T-helper 2 cell treated with Interferon-gamma antibody and Interleukin-4, amounts not matched to agents 100 ng/mL and 5 ng/mL, for 36 hours (primary cell): ENCODE measurements at places on chromosomes 1 and 21. TPM values are rescaled to one million over a fixed set of nuclear protein-coding genes. Genes with fewer than 3 reads are reported as not detected.

CFAP107 gene
- not detected in 2 replicates for total RNA-seq

DYRK3 gene
- total RNA-seq, result 7.1 and 7.9 TPM in 2 replicates

CD5L gene
- total RNA-seq, result not detected in 2 replicates

TMIGD3 gene
- total RNA-seq, result not detected in 2 replicates

HPCAL4 gene
- 1.0 and 1.1 TPM in 2 replicates for total RNA-seq

SPATA1 gene
- total RNA-seq, result 1.0 and 1.8 TPM in 2 replicates

HTR6 gene
- total RNA-seq, result not detected in 2 replicates

LIPI gene
- total RNA-seq, result not detected in 2 replicates

GBP4 gene
- total RNA-seq, result 75.4 and 76.5 TPM in 2 replicates

SERINC2 gene
- 0.23 TPM in 1 of 2 replicates, not detected in the other for total RNA-seq

ADORA1 gene
- total RNA-seq, result not detected in 2 replicates

ATP1A4 gene
- not detected in 2 replicates for total RNA-seq

OR2W3 gene
- total RNA-seq, result 0.75 and 0.93 TPM in 2 replicates

SAMD13 gene
- 0.36 TPM in 1 of 2 replicates, not detected in the other for total RNA-seq

SPRR1A gene
- not detected in 2 replicates for total RNA-seq

CEP85 gene
- total RNA-seq, result 41.0 and 44.0 TPM in 2 replicates

GNG12 gene
- 0.05 TPM in 1 of 2 replicates, not detected in the other for total RNA-seq

KRTAP7-1 gene
- total RNA-seq, result not detected in 2 replicates

RGS1 gene
- total RNA-seq, result 8.6 and 11.1 TPM in 2 replicates

ACTN2 gene
- 0.05 TPM in 1 of 2 replicates, not detected in the other for total RNA-seq
